Activated CD4-positive, alpha-beta T cell treated with anti-CD3 and anti-CD28 coated beads, Interleukin-2, amount 10 ng/mL, durations not matched to agents 24 days and 14 days (primary cell): ENCODE measurements at places on chromosomes 4 and X. TPM values are rescaled to one million over a fixed set of nuclear protein-coding genes. Genes with fewer than 3 reads are reported as not detected.

GRCh38 chr4:35690271-35690670 lies 554.0 kb downstream of the ARAP2 start:
- H3K27me3 ChIP-seq: no peaks in the 10 kb centered on the region
- no peak overlapping the region for H3K4me3 ChIP-seq
- DNase-seq: no peak
- no peaks in the 10 kb centered on the region for H3K36me3 ChIP-seq
- H3K4me1 ChIP-seq: no peaks in the 10 kb centered on the region

DNA sequence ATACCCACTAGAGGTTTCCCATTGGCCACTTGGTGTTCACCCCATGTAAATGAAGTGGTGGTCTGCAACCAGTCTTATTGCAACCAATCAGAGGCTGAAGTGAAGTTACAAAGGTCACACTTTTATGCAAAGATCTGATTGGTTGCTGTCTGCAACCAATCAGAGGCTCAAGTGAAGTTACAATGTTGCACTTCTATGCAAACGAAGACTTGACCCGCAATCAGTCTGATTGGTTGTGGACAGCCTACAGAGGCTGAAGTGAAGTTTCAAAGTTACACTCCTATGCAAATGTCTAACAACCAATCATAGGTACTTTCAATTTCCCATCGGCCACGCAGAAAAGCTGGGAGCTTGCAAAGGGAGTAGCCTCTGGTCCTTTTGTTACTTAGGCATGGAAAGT lies 22.3 kb upstream of the XPNPEP2 start:
- peaks cover under 1% of the 10 kb centered on the region for H3K4me1 ChIP-seq
- no peaks in the 10 kb centered on the region for H3K36me3 ChIP-seq
- no peak for DNase-seq
- H3K27ac ChIP-seq: no peak overlapping the region
- H3K27me3 ChIP-seq: peaks cover 8% of the 10 kb centered on the region

Gene ELF4
- total RNA-seq: 27.4 and 29.5 TPM in 2 replicates

DNA sequence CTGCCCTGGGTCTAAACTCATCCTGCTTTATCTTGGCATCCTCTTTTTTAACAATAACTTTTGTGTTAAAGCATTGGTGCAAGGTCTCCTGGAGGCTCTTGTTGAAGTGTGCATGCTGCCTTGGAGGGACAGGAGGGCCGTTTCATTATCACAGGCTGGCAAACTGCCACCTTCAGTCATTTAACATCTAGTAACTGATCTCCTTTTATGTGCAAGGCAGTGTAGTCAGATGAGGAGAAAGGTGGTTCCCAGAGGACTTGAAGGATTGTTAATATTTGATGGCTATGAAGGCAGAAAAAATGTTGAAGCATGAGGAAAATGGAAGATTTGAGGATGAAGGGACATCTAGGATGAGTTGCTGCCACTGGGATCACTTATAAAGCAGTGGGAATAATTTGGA lies 439.4 kb downstream of the RAPGEF2 start:
- H3K4me3 ChIP-seq: no peak overlapping the region
- no peak for DNase-seq
- H3K4me1 ChIP-seq: no peaks in the 10 kb centered on the region
- no peak overlapping the region for H3K27ac ChIP-seq
- no peaks in the 10 kb centered on the region for H3K27me3 ChIP-seq
